ENCODE measurements at places on chromosomes 3 and 15. TPM values are rescaled to one million over a fixed set of nuclear protein-coding genes. Genes with fewer than 3 reads are reported as not detected.

- no peaks in the 10 kb centered on the region for H3K36me3 ChIP-seq
- H3K4me1 ChIP-seq = peaks cover 8% of the 10 kb centered on the region
- no peak overlapping the region for H3K27ac ChIP-seq
- H3K4me3 ChIP-seq = no peak overlapping the region
- peaks cover 27% of the 10 kb centered on the region for H3K27me3 ChIP-seq
Measured at GRCh38 chr3:179943117-179943880, 93.4 kb downstream of the PEX5L start.

Gene CTXND1
- total RNA-seq = not detected

GRCh38 chr3:177196008-177196455, 1.2 kb downstream of the TBL1XR1 start:
- H3K27me3 ChIP-seq = no peaks in the 10 kb centered on the region
- H3K36me3 ChIP-seq = peaks cover 35% of the 10 kb centered on the region
- H3K4me1 ChIP-seq = peaks cover 65% of the 10 kb centered on the region
- peak overlapping the region; percentile 100 for H3K27ac ChIP-seq
- DNase-seq = peak; percentile 46

Gene SSUH2
- not detected for total RNA-seq

- DNase-seq = no peak
- no peaks in the 10 kb centered on the region for H3K4me1 ChIP-seq
- no peak overlapping the region for H3K27ac ChIP-seq
- no peaks in the 10 kb centered on the region for H3K36me3 ChIP-seq
Measured at GRCh38 chr3:184050217-184050847, 2.5 kb upstream of the HTR3C start.

GRCh38 chr3:71685686-71686085, 39.5 kb downstream of the EIF4E3 start:
- H3K27me3 ChIP-seq = no peaks in the 10 kb centered on the region
- H3K27ac ChIP-seq = no peak overlapping the region
- H3K36me3 ChIP-seq = peaks cover 71% of the 10 kb centered on the region
- no peak for DNase-seq

- H3K27ac ChIP-seq = peak overlapping the region; percentile 39
- DNase-seq = no peak
- H3K27me3 ChIP-seq = peaks cover 4% of the 10 kb centered on the region
- no peaks in the 10 kb centered on the region for H3K4me1 ChIP-seq
- H3K4me3 ChIP-seq = no peak overlapping the region
Measured at GRCh38 chr3:10411598-10412332, 90.9 kb upstream of the SEC13 start.

DNA sequence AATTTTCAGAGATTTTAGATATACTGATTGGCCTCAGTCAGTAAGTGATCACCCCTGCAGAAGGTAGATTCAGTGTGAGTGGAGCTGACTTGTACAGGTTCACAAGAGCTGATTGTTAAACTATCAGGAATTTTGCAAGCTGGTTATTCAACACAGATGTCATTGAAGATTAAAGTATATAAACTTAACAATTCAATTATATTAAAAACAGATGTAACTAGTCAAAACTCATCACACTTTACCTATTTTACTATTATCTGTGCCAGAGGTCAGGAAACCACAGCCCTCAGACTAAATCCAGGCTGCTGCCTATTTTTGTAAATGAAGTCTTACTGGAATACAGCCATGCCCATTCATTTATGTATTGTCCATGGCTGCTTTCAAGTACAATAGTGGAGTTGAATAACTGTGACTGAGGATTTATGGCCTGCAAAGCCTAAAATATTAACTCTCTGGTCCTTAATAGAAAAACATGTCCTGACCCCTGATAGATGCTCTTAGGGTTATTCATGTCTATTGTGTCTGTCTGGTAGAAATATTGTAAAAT, 429.3 kb upstream of the PDZRN3 start:
- no peaks in the 10 kb centered on the region for H3K4me1 ChIP-seq
- H3K27ac ChIP-seq = no peak overlapping the region
- no peak for DNase-seq
- H3K36me3 ChIP-seq = no peaks in the 10 kb centered on the region
- H3K27me3 ChIP-seq = no peaks in the 10 kb centered on the region

GRCh38 chr15:63998489-63998888, 47.8 kb downstream of the DAPK2 start:
- H3K27me3 ChIP-seq = peaks cover 4% of the 10 kb centered on the region
- DNase-seq = no peak
- no peaks in the 10 kb centered on the region for H3K36me3 ChIP-seq

Gene FEM1B
- 66.3 TPM for total RNA-seq

DNA sequence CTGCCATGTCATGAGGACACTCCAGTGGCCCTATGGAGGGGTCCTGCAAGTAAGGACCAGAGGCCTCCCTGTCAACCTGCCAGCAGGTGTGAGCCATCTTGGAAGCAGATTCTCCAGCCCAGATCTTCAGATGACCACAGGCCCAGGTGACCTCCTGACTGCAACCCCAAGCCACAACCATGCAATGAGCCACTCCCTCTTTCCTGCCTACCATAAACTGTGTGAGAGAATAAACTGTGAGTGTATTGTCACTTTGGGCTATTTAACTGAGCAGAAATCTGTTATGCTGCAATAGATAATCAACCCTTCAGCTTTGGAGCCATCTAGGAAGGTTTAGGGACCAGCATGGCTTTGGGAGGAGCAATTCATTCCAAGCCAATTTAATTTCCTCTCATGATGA, 367.9 kb downstream of the SHQ1 start:
- DNase-seq = no peak
- peaks cover 23% of the 10 kb centered on the region for H3K4me1 ChIP-seq
- H3K27ac ChIP-seq = no peak overlapping the region

Gene SPTBN5
- total RNA-seq = 1.5 TPM

Gene SOX2
- not detected for total RNA-seq

- H3K36me3 ChIP-seq = peaks cover 29% of the 10 kb centered on the region
- H3K27ac ChIP-seq = peak overlapping the region; percentile 67
- H3K27me3 ChIP-seq = no peaks in the 10 kb centered on the region
- DNase-seq = peak; percentile 43
- H3K4me3 ChIP-seq = no peak overlapping the region
- H3K4me1 ChIP-seq = peaks cover 57% of the 10 kb centered on the region
Measured at GRCh38 chr3:47016934-47017435, 37.5 kb downstream of the NBEAL2 start.

Data from activated CD4-positive, alpha-beta T cell treated with anti-CD3 and anti-CD28 coated beads, Interleukin-2, amount 10 ng/mL, durations not matched to agents 7 days and 5 days (primary cell).